ENCODE measurements at places on chromosomes 4 and X.

DNA sequence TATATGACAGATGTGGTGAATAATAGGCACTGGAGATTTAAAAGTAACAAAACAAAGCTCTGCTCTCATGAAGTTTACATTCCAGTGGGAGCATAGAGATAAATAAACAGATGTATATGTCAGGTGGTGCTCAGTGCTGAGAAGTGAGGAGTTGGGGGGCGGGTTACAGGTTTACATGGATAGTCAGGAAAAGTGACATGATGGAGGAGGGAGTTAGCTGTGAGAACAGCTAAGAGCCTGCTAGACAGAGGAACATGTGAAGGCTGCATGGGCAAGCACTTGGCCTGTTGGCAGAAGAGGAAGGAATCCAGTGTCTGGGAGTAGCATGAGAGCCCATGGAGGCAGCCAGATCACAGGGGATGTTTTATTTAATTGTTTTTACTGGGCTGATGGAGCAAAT lies 10.2 kb upstream of the TMEM156 start:
- no peak for DNase-seq

DNA sequence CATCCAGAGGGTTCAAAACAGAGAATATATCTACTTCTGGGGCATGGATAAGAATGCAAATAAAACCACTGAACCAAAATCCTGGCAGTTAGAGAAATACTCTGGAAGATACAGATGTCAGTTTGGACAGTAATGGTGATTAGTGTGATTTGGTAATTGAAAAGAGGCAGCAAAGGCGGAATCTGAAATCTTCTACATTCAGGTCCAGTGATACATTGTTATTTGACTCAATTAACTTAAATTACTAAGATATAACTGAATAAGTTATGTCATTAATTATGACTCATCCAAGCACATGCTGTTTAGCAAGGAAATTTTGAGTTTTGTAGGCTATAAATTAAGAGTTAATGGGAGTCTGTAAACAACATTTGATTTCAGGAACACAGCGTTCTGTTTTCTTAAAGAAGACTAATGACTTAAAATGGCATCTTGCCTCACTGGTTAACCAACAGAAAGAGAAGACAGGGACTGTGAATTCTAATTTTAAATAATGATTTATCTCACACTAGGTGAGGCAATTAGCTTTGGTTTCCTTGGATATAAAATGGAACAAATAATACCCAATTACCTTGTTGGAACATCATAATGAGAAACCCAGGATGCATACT lies 937.1 kb downstream of the PDHA2 start:
- DNase-seq, result no peak

- no peak for DNase-seq
Observed at GRCh38 chr4:55604996-55605395, 13.0 kb upstream of the PDCL2 start.

GRCh38 chr4:159487284-159487747 lies 384.4 kb downstream of the RAPGEF2 start:
- no peak for DNase-seq

- DNase-seq, result no peak
Observed at GRCh38 chr4:77922158-77923094, 59.8 kb downstream of the MRPL1 start.

DNA sequence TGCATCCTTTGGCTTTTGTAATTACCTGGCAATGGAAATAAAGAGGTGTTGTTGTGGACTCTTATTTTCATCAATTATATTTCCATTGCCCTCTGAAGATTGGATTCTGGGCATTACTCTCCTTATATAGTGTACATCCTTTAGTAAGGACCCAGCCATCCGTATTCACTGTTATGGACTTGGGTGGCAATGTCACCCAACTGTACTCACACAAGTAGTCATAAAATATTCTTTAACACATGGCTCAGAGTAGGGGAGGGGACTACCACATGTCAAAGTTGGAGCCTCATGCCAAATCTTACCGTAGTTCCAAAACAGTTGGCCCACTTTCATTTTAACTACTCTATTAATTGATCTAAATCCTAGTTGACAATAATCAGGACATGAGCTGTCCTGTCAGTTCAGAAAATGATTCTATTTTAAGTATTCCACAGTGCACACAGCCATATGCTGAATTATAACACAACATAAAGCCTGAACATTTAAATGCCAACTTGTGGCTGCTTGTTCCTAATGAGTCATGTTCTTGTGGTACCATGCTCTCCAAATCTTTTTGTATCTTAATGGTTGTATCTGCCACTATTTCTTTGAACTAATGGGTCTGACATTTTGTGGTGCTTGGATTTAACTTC lies 4.9 kb downstream of the FRAS1 start:
- no peak for DNase-seq

- no peak for DNase-seq
Observed at GRCh38 chr4:99587803-99588202, 13.2 kb downstream of the MTTP start.

DNA sequence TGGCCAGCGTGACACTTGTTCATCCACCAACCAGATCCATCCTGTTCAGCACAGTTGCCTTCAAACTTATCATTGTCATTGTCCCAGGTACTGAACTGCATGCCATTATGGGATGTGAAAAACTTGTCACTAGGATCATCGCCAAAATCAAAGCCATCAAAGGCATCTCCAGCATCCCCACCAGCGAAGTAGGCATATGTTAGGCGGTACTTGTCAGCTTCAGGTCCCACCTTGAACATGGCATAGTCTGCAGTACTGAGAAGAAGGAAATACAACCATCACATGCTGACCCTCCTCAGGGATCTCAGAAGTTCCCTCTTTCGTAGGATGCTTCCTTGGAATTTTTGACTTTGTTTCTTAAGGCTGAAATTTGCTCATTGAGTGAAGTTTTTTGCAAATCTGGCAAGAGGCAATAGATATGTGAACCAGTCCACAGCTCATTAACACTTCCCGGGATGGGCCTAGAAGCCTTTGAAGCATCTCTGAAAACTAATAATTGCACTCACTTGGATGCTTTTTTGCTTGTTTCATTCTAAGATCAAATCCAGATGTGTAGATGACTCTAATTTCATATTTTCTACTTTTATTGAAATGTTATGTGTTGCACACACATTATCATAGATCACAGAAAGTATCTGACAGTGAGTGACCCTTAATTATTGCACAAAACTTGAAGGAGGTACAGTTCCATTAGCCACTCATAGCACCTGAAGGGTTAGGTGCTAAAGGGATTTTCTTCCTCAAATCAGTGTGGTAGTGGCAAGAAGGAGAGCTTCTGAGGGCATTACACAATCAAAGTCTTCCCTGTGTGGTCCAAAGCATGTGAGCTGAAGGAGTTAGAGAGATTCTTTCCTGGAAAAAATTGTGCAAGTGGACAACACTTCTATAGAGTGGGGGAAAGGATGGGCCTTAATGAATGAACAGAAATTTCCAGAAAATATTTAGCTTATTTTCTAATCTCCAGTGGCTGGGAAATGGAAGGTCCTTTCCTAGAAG lies 5.4 kb downstream of the FGG start:
- DNase-seq, result no peak

GRCh38 chr4:168744021-168744420 lies 247.2 kb downstream of the PALLD start:
- no peak for DNase-seq

DNA sequence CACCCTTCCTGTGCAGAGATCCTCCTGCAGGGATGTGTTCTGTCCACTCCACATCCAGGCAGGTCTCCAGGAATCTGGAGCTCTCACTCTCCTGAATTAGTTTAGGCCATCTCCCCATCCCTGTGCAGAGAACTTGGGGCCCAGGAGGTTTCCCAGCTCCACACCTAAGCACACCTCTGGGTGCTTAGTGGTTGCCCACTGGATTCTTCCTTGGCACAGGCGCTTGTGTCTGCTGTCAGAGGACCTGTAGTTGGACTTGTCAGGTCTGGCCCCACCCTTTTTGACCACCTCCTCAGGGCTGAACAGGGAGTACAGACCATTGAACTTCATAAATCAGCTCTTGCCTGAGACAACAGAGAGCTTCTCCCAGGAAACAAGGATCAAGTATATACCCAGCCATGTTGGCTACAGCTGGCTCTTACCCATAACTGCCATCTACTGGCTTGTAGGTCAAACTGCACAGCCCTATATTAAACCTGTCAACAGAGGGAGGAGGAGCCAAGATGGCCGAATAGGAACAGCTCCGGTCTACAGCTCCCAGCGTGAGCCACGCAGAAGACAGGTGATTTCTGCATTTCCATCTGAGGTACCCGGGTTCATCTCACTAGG lies 275.5 kb downstream of the PPARGC1A start:
- DNase-seq, result no peak

- no peak for DNase-seq
Observed at GRCh38 chr4:20840648-20841190, 140.5 kb downstream of the PACRGL start.

DNA sequence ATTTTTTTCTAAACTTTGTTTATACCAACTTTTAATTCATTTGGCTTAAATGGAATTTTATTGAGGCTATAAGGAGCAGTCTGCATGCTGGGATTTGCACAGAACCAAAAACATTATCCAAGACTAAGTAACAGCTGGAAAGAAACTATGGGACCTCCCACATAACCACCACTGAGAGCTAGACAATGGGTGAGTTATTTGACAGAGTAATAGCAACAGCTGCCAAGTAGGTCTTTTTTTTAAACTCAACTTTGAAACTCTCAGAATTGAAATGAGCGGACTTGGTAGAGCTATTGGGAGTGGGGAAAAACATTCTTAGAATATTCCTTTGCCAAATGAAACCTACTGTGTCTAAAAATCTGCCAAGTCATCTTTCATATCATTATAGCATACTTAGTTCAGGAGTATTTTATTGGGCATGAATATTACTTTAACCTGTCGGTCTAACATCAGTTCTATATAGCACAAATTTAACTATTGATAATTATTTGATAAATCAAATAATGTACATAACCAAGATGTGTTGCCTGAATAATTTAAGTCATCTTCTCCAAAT lies 1428.0 kb downstream of the PCDH7 start:
- no peak for DNase-seq
